ENCODE measurements at places on chromosomes 6 and 20.

- DNase-seq: no peak
Observed at GRCh38 chr20:35297155-35297554, 4.9 kb upstream of the FAM83C start.

GRCh38 chr20:31652917-31653396 is 15.2 kb downstream of the COX4I2 start:
- no peak for DNase-seq

DNA sequence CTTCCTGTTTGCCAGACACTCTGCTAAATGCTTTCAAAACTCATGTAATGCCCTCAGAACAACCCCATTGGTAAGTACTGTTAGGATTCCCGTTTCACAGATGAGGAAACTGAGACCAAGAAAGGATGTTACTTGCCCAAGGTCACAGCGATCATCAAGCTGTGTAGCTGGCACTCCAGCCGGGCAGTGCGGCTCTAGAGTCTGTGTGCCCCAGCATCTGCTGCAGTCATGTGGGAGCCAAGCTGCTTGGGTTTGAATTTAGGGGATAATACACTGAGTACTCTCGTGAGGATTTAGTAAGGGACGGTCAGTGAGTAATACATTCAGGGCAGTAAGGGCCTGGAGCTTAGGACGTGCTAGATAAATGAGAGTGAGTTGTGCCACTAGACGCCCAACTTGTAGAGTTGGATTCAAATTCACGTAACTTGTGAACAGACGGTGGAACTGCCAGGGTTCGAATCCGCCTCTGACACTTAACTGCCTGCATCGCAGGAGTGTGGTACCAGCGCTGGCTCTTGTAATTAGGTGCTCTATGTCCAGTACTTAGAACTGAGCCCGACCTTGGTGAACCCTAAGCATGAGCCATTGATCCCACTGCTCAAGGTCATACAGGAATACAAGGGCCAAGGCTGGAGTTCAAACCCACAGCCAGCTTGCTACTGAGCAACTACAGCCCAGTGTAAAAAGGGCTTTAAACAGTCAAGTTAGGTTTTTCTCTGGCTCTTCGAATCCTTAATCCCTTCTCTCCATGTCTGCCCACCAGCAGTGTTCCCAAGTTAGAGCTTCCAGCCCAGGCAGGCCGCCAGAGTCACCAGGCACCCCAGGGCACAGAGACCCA is 70.2 kb downstream of the EYA2 start:
- DNase-seq: no peak

DNA sequence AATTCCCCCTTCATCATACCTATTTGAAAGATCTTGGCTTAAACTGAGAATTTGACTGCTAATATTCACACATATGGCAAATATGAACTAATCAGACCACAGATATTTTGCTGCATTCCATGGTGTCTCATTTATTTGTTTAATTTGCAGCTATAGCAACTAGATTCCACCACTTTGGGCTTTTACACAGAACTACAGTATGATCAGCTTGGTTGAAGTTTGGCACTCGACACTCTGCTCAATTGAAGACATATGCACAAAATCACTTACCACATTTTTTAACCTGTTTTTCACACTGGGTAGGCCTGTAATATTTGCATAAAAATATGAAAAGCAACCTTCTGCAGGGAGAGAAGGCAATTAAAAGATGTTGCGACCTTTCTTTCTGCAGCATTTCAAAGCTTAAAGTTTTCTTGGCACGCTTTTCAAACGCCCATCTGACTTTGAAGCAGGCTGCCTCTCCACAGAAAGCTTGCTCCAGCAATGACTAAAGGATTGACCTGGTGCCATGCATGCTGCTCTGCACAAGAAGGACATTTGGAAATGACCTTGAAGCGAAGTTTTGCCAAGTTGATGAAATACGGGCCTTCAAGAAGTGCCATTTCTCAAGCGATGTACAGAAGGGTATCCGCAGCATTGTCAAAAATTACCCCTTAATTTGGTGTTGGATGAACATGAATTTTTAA is 126.7 kb downstream of the AIG1 start:
- no peak for DNase-seq

DNA sequence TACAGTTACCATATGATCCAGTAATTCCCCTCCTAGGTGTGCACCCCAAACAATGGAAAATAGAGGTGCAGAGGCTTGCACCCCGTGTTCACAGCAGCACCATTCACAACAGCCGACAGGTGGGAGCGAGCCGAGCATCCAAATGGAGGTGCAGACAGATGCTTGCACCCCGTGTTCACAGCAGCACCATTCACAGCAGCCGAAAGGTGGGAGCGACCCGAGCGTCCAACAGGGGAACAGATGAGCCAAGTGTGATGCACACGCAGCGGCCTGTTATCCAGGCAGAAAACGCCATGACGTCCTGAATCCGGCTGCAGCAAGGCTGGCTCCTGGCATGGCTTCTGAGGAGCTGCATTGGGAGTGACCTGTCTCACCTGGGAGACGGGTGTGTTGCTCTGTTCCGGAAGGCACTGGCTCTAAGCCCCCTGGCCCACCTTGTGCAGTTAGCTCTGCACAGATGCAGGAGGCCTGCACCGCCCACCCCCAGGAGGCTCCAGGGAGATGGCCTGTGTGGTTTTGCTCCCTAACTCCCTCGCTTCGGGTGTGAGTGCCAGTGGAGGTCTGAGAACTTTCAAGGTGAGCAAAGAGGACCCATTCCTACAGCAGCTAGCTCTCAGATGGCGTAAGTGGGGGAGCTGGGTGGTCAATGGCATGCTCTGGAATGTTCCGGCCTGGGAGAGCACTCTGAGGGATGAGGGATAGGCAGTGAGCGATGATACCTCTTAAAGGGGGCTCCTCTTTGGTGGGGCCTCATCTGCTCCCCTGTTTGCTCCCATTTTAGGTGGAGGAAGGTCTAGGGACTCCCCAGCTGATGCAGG is 47.8 kb upstream of the FRMD1 start:
- no peak for DNase-seq

- DNase-seq: no peak
Observed at GRCh38 chr6:163417595-163417994, 3.1 kb downstream of the QKI start.

DNA sequence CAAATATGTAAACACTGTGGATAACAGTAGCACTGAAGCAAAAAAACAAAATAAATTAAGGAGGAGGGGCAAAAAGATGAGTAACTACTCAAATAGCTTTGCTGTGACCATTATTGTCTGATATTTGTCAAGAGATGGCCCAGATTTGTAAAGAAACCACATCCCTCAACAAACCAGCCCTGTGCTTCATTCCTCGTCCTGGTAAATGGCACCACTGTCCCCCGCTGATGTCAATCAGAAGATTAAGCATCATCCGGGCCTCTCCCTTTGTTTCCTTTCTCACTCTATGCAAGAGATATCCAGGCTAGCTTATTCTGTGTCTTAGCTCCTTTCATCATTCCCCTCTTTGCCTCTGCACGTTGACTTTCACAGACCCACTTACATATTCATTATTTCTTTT is 259.0 kb downstream of the SYNE1 start:
- DNase-seq: no peak

- no peak for DNase-seq
Observed at GRCh38 chr6:142842418-142843261, 102.3 kb downstream of the HIVEP2 start.

- DNase-seq: no peak
Observed at GRCh38 chr6:139306291-139306981, 14.6 kb upstream of the TXLNB start.

GRCh38 chr6:157666729-157667128 is 156.3 kb upstream of the SNX9 start:
- no peak for DNase-seq

DNA sequence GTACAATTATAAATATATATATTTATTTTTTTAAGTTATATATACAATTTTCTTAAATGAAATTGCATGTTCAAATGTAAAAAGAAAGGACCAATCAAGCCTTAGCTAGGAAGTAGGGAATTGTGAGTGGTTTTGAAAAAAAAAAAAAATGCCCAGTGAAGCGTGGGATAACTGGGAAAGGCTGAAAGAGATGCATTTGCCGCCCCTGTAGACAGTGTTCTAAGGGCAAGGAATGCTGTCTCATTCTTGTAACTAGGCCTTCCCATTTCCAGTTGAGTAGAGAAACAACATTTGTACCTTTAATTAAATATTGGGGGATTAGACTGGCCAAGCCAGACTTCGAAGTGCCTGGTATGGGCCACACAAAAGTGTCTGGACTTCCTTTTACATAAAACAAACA is 430.1 kb upstream of the SLC35B3 start:
- DNase-seq: no peak

- DNase-seq: peak; percentile 16
Observed at GRCh38 chr20:45945678-45946148, 11.2 kb downstream of the PCIF1 start.
